Dermis microvascular lymphatic vessel endothelial cell (primary cell): ENCODE measurements at places on chromosomes 16 and 17. TPM values are rescaled to one million over a fixed set of nuclear protein-coding genes. Genes with fewer than 3 reads are reported as not detected.

Gene KRTAP29-1
- not detected in 2 replicates for total RNA-seq

Gene GFAP
- 0.13 TPM in 1 of 2 replicates, not detected in the other for total RNA-seq

Gene WSCD1
- 8.9 and 11.8 TPM in 2 replicates for total RNA-seq

Gene PABPN1L
- not detected in 2 replicates for total RNA-seq

Gene ACSM2A
- total RNA-seq: under 0.01 and 0.13 TPM in 2 replicates

DNA sequence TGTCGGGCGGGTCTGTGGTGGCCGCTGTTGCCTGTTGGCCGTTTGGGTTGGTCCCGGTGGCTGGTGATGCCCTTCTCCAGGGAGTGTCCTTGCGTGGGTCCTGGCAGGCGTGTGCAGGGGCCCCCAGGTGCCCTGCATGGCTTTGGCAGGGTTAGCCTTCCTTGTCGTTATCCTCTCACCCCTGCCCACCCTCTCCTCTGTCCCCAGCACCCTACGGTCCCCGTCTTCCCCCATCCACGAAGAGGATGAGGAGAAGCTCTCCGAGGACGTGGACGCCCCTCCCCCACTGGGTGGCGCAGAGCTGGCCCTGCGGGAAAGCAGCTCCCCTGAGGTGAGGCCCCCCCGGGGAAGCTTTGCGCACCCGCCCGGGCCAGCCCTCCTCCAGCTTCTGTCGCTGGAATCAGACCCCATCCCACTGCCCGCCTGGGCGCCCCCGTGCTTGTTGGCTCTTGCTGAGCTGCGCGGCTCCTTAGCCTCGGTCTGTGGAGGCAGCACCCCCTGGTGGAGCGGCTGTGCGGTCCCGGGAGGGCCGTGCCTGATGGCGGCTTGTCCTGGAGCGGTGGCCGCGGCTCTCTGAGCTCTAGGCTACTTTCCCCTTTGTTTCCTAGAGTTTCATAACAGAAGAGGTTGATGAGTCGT is 10.6 kb upstream of the NUDT16L1 start:
- DNase-seq: peak; percentile 28

GRCh38 chr17:70276906-70277305 is 107.6 kb downstream of the KCNJ2 start:
- no peak for DNase-seq

GRCh38 chr16:24382762-24383407 is 126.8 kb downstream of the CACNG3 start:
- no peak for DNase-seq

DNA sequence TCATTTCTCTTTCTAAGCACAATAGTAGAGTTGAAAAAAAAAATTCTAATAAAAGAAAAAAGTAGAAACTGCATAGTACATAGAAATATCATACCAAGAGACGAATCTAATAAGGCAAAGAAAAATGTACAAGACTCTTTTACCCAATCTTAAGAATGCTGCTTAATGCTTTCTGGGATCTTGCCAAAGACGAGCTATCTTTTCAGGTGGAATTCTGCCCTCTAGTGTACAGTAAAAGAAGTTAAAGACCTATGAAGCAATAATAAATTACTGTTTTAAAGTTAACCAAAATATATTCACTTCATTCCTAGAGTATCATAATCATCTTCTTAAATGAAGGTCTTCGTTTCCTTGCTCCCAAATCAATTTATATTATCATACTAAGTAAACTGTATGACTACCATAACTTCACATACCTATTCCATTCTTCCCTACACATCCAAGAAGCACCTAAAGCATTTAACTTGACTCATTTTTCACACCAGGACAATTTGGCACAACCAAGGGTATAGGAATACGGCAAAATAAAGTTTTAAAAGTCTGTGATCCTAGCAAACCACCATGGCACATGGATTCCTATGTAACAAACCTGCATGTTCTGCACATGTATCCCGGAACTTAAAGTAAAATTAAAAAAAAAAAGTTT is 47.7 kb downstream of the CFDP1 start:
- peak; percentile 80 for DNase-seq

DNA sequence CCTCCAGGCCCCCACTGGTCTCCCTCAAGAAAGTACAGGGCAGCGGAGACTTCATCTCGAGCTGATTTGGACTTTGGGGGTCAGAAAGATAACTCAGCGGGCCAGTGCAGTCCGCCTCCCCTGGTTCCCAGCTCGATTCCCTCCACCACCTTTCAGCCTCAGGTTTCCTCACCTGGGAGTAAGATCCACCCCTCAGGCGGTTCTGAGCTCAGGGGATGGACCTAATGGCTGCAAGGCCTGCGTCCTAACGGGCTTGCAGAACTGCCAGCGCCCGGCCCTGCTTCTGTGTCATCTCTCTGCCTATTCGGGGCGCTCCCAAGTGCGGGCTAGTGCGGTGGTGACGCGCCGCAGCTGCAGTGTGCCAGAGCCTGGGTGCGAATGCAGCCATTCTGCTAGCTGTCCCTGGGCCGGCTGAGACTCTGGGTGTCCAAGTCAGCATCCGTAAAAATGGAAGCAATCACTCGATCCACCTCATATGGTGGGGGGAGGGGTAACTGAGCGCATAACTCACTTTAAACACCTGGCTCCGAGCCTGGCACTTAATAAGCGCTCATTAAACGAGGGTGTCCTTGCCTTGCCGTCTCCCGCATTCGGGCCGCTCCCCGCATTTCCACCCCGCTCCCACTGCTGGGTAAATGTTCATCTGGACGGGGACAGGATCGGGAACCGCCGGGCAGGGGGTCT is 129.6 kb upstream of the LHX1 start:
- DNase-seq: no peak

- no peak for DNase-seq
These were observed 868 bp downstream of the NATD1 start for GRCh38 chr17:21252289-21252795.

GRCh38 chr17:73719588-73720071 is 75.4 kb upstream of the SDK2 start:
- no peak for DNase-seq
